ENCODE measurements at places on chromosomes 12 and 14. TPM values are rescaled to one million over a fixed set of nuclear protein-coding genes. Genes with fewer than 3 reads are reported as not detected.

DNA sequence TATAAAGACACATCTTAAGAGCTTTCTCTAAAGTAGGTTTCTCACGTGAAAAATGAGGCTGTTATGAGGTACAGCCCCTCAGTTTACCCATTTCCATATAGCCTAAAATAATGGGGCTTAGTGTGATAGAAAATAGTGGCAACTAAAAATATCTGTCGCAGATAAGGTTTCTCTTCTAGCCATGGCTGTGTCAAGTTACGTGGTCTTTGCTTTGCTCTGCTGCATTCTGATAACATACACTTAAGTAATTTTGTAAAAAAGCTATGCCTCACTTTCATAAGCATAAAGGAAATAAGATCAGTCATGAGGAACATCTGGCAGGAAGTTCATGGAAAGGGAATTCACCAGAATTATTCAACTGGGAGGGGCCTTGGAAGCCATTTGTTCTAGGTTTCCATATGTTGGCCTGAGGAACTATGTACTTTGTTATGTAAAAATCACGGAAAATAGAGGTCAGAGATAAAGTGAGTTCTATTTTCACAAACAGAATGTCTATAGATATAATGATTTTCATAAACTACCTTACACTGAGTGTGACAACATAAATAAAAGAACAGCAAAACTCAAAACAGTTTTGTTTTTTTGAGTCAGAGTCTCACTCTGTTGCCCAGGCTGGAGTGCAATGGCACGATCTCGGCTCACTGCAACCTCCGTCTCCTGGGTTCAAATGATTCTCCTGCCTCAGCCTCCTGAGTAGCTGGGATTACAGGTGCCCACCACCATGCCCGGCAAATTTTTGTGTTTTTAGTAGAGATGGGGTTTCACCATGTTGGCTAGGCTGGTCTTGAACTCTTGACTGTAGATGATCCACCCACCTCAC is 195.6 kb upstream of the KRR1 start:
- peak; percentile 22 for DNase-seq

- DNase-seq: no peak
Observed at GRCh38 chr12:65923228-65923627, 98.9 kb downstream of the HMGA2 start.

- no peak for DNase-seq
Observed at GRCh38 chr14:68636597-68636996, 156.3 kb downstream of the ZFP36L1 start.

DNA sequence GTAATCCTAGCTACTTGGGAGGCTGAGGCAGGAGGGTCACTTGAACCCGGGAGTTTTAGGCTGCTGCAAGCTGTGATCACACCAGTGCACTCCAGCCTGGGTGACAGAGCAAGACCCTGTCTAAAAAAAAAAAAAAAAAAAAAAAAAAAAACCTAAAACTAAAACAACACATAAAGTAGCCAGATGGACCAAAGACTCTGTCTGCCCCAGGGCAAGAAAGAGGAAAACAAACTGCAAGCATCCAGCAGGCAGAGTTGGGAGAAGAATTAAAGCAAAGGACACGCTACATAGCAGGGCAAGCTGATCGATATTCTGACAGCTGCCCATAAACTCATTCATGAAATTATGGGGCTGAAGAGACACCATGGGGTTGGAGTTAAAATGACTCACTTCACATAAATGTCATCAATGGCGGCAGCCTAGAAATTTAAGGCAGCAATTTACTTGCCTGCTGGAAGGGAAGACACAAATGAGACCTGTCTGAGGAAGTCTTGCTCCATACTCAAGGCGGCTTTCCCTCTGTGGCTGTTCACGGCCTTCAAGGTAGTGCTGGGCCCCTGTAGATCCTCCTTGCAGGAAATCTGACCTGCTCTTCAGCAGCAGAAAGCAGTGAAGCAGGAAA is 259.1 kb upstream of the FKBP4 start:
- no peak for DNase-seq

Gene CNTN1
- total RNA-seq: 0.02 TPM

DNA sequence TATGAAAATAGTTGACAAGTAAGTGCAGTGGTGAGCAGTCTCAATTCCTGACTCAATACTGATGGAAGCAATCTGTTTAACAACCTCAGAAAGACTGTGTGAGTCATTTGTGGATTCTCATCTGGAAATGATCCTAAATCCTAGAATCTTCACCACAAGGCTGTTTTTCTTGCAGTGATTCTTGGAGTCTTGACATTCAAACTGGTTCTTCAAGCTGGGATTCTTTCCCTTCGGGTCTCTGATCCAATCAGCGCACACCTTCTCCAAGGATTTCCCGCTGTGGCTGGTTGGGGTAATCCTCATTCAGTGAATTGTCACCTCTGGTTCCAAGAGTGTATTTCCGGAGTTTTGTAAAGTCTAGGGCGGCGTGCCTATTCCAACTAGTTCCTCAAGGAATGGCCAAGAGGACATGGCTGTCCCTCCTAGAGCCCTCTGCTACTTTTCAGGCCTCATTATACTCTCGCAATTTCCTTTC is 37.7 kb upstream of the FOXJ2 start:
- DNase-seq: no peak

GRCh38 chr12:113086249-113087164 is 30.0 kb downstream of the DTX1 start:
- no peak for DNase-seq

DNA sequence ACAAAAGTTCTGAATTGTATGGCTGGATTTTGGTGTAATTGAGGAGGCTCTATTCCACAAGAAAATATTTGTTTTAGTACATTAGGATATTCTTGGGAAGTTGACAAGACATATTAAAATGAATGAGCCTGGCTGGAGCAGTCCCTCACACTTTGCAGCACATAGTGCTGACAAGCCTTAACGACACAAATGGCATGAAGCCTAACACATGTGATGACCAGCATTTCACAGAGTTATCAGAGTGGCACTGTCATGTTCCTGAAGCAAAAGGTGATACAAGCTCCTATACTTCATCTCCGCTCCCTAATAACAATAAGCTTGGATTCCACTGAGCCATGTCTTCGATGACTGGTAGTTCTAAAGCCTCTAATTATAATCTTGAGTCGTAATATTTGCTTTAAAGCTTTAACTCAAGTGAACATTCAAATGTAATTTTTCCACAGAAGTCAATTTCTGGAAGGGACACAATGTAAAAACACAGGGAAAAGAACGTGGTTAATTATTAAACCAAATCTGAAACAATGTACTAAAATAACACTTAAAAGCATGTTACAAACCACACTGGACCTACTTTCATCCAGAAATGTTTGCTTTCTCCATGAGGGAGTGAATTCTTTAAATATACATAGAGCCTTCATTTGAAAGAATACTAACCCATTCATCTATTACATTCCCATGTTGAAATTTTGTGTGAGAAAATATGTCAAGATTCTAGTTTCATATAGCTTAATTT is 49.6 kb downstream of the GRIP1 start:
- no peak for DNase-seq

GRCh38 chr12:67474934-67475620 is 173.5 kb upstream of the DYRK2 start:
- no peak for DNase-seq

DNA sequence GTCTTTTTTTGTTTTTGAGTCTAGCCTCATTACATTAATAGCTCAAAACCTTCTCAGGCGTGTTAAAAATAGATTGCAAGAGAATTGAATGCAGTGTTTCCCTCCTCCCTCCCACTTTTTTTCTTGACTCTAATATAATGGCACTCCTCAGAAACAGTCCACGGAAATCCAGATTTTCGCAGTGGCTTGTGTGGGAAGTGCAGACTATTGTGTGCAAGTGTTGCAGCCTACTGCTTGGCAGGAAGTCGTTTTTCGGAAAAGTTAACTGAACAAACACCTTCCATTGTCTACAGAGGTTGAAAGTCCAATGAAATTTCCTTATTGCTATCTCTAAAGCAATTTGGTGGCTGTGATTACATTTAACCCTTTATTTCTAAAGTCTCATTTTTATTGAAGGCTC is 147.9 kb upstream of the E2F7 start:
- DNase-seq: no peak

DNA sequence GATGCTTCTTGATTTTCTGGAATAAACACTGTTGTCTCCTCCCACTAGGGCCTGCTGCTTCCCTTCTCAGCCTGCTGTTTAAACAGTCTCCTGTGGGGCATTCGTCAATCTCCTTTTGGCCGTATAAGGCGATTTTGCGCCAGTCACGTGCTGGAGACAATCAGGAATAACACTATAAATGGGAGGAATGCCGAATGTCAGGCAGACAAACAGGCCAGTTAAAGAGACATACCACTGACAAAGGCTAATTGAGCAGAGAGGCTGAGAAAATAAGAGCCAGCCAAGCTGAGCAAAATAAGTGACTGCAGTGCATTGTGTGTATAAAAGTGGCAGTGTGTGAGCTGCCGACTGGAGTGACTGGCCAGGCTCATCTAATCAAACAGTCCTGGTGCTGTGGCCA is 23.3 kb downstream of the DMAC2L start:
- DNase-seq: no peak

GRCh38 chr12:129467289-129467688 is 436.5 kb downstream of the TMEM132D start:
- peak; percentile 25 for DNase-seq

DNA sequence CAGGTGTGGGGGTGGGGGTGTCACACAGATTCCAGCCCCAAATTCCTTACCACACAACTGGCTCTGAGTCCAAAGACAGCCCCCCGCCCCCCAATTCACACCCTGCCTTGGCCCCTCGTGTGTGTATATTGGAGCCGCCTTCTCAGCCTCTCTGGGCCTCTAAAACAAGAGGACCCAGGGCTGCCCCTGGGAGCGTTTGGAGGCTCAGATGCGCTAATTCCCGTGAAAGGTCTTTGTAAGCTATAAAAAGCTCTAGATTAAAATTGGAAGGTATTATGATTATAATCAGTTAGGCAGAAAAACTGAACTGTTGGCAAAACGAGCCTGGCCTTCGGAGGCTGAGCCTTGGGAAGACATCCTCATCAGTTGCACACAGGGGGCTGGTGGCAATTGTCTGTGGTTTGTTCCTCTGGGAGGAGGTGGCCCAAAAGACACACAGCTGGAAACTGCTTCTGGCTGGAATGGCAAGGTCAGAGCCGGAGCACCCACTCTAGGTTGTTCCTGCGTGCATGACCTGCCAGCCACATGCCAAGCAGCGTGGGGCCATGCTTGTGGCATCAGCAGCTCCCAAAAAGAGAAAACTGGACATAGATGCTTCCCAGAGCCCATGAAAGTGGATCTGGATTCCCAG is 118.5 kb downstream of the PHETA1 start:
- DNase-seq: no peak

DNA sequence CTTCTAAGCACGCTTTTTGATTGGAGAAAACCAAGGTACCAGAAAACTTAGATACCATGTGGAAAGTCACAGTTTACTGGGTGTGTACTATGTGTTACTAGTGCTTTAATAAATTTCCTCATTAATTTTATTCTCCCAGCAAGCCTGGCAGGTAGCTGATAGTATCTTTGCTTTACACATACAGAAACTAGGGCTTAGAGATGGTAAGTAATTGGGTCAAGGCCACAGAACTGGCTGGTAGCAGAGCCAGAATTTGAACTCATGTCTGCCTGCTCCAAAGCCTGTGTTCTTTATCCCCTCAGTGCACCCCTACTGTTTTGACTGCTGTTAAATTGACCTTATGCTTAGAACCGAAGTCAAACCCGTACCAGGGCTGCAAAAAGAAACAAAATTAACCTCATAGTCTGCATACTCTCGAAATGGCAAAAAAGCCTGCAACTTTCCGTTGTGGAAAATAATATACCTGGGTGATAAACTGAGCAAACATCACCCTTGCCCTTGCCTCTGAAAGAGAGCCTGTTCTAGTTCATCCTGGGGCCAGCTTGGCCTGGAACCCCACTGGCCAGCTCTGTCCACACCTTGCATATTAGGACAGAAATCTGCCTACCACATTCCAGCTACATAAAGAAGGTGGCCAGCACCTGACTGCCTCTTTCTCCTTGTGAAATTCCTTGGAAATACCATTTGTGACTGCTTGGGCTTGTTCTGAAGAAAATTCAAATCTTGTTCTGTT is 118.9 kb downstream of the ETV6 start:
- no peak for DNase-seq

- no peak for DNase-seq
Observed at GRCh38 chr12:82279536-82280058, 78.6 kb downstream of the CCDC59 start.

Gene LTBR
- 16.5 TPM for total RNA-seq

- no peak for DNase-seq
Observed at GRCh38 chr12:49327368-49327767, 4.3 kb downstream of the TROAP start.

Gene STAC3
- total RNA-seq: 1,199 TPM

Gene PHLDA1
- total RNA-seq: 13.5 TPM

Gene OR6C65
- total RNA-seq: not detected

- no peak for DNase-seq
Observed at GRCh38 chr12:33830070-33830469, 192.2 kb upstream of the ALG10 start.

Gene ST8SIA1
- 6.4 TPM for total RNA-seq

DNA sequence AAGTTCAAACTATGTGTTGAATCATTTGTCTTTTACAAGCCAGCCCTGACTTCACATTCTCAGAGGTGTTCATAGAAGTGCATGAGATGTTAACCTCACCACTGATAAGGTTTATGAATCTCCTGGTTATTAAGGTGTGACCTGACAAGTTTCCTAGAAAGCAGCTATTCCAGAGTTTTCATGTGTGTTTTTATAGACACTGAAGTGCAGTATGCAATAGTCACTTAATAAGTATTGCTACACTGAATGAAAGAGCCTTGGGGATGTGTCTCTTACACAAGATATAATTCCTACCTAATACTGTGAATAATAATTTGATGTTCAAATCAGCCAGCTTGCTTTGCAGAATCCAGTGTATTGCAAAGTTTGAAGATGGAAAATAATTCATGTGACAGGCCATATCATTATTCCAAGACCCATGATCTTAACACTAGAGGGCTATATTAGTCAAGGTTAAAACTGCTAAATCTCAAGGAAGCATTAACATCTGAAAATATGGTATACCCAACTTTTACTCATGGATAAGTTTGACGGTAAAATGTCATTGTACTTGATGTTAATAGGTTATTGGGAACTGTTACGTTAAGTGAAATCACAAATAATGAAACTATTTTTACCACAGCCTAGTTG is 13.0 kb downstream of the SLC25A3 start:
- no peak for DNase-seq

Gene TAS2R7
- total RNA-seq: not detected

- no peak for DNase-seq
Observed at GRCh38 chr12:108649126-108649525, 15.4 kb upstream of the SELPLG start.

DNA sequence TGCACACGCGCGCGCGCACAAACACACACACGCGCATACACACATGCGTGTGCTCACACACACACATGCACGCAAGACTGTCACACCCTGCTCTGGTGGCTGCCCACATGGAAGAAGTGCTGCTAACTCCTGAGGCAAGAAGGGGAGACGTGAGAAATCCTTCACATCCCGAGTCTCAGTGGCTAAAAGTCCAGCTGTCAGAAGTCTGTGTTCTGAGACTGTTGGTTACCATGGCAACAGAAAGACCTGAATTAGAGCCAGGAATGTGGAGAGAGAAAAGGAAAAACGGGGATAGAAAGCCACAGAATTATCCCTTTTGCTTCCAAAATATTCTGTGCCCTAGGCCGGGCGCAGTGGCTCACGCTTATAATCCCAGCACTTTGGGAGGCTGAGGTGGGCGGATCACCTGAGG is 71.2 kb downstream of the PPFIBP1 start:
- DNase-seq: peak; percentile 92

Data from SJCRH30 (cell line).